ENCODE measurements at places on chromosomes 7 and 10.

- DNase-seq = no peak
Observed at GRCh38 chr10:125155101-125155500, 5.3 kb downstream of the CTBP2 start.

DNA sequence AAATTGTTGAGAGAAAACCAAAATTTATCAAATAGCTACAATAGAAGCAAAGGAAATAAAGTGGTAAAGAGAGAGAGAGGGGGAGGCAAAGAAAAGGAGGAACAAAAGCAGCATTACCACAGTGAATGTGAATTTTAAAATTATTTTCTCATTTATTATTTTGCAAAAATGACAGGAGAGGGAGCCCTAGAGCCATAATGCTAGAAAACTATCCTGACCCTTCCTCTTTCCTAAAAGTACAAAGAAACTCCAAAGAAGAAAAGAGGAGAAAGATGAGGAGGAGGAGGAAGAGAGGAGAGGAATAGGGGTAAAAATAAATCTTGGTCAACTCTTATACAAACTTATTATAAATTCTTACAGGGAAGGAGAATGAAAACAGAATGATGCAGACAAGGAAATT is 921.5 kb downstream of the NRG3 start:
- DNase-seq = no peak

DNA sequence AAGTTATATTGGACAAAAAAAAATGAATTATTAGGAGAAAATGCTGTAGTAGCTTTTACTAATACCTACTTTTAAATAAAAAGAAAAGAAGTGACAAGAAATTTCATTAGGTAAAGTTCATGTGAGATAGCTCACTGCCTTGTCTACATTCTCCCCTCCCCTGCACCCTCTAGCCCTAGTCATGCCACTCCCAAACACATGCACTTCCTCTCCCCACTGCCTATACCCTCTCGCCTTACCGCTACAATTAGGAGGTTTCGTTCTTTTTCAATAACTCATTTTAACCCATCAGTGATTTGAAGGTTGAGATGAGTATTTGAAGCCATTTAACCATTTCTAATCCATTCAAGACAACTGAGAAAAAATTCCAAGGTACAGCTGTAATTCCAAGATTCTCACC is 75.3 kb downstream of the HIBADH start:
- no peak for DNase-seq

DNA sequence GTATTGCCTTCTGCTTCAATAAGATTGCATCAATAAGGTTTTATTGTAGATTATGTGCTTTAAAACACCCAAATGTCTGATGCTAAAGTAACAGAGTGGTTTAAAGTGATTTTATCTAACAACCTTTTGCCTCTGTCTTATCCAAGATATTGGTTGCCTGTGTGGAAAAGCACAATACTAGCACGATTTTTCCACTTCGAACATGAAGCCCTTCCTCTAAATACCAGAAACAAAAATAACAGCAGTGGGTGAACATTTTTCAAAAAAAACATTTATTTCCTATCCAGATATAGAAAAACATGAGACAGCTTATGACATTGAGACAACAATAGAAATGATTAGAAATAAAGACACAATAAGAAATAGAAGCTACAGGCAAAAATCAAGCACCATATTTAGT is 59.5 kb upstream of the MDFIC start:
- no peak for DNase-seq

- no peak for DNase-seq
Observed at GRCh38 chr10:71126432-71126831, 85.9 kb upstream of the UNC5B start.

DNA sequence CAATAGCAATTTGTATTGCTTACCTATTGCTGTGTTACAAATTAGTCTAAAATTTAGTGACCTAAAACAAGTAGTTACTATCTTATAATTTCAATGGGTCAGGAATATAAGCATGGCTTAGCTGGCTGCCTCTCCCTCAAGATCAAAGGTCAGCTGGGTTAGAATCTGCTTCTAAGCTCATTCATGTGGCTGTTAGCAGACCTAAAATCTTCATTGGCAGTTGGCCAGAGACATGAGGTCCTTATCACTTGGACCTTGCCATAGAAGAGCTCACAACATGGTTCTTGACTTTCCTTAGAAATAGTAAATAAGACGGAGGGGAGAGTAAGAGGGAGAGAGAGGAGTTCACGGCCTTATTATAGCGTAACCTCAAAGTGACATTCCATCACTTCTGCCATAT is 468.0 kb downstream of the HTR7 start:
- DNase-seq = no peak

DNA sequence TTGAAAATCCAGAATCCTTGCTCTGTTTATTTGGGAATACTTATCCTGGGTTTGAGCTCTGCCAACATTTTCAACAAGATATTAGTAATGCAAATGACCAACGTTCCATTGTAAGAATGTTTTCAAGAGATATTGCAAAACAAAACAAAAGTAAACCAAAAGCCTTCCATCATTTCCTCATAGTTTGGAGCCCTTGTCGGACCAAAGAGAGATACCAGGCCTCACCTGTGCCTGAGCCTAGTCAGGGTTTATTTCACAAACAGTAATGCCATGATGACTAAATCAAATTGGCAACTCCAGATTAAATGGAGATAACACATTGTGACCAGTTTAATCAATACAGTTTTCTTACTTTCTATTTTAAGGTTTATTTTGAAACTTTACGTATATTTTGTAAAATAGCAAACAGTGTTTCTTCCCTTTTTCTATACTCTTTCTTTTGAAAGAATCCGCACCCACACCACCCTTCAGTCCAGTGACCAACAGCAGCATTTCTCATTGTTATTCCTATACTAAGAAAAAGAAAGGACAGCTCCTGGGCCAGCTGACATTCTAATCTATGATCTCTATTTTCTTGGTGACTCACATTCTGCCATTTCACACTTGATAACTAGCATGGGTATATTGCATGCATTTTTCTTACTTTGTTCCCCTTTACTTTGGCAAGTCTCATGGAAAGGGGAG is 168.5 kb upstream of the MEOX2 start:
- peak; percentile 47 for DNase-seq

DNA sequence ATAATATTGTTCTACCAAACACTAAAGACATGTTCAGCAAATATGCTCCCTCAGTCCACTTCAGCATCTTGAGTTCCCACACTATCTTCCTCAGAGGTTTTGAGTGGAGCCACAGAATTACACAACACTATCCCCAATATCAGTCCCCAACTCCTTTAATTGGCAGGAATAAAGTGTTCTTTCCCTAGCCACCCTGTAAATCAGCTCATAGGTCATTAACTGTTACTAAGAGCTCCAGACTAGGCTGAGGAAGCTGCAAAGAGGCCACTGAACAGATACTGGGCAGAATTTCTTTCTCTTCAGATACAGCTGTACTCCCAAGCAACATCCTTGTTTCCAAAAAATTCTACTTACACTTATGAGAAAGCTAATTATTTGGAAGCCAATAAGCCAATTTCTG is 11.6 kb upstream of the KAT6B start:
- DNase-seq = no peak

DNA sequence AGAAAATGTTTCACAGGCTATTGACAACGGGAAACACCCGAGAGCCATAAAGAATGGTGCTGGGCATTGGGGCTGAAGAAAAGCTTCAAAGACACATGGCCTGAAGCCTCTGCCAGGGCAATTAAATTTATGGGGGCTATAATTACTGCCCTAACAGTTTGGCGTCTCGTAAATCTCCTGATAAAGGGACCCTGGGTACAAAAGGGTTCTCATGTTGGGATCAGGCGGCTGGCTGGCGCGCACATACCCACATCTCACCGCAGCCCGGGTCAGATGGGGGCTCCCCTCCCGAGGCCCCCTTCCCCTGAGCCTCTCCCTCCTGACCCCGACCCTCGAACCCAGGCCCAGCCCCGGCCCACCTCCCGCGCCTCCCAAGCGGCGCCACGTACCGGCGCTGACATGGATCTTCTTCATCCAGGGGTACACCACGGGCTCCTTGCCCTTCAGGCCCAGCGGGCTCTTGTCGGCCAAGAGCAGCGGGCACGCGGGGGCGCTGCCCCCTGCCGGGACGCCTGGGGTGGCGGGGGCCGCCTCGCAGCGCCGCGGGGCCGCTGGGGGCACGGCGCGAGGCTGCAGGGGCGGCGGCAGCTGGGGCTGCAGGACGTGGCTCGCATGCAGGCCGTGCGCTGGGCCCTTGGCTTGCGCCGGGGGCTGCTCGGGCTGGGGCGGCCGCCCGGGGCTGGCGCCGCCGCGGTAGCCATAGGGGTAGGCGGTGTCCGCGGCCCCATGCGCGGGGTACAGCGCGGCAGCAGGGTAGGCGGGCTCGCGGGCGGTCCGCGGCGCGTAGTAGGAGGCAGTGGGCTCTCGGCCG is 623 bp downstream of the HOXA4 start:
- no peak for DNase-seq

DNA sequence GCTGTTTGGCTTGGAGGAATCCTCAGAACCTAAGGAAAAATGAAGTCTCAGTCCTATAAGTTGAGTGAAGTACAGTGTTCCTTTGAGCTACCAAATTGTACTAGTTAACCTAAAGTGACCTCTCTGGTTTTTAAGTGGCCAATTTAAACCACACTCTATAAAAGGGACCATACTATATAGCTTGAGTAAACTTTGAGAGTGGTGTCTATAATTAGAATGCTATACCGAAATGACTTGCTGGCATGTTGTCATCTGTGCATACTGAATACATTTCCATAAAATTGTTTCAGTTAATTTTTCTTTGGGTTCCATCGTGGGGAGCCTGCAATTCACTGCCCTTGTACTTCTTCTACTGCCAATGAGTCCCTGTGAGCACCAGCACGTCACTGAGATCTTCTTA is 151.1 kb downstream of the DKK1 start:
- no peak for DNase-seq

DNA sequence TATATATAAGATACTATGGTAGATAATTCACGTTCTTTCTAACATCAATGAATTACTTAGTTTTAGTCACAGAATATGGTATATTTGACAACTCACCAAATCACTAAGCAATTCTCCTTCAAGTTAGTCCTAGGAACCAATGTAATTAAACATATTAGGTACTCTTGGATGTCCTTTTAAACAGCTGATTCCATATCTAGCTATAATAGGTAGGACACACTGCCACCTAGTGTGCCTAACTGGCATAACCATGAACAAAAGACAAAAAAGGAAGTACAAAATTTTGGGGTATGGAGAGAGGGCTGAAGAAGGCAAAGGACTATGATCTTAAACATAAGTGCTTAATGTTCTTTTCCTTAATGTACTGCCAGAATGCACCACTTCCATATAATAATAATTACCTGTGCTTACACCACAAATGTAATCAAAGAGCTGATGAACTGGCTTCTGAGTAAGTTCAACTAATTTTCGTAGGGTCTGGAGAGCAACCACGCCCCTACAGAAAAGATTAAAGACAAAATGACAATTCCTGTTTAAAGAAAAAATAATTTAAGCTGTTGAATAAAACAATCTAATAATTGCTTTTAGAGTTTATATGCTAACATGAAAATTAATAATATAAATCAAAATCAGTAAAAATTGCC is 28.7 kb downstream of the PNPLA8 start:
- peak; percentile 38 for DNase-seq

- DNase-seq = no peak
Observed at GRCh38 chr10:124428207-124428777, 9.6 kb upstream of the OAT start.

DNA sequence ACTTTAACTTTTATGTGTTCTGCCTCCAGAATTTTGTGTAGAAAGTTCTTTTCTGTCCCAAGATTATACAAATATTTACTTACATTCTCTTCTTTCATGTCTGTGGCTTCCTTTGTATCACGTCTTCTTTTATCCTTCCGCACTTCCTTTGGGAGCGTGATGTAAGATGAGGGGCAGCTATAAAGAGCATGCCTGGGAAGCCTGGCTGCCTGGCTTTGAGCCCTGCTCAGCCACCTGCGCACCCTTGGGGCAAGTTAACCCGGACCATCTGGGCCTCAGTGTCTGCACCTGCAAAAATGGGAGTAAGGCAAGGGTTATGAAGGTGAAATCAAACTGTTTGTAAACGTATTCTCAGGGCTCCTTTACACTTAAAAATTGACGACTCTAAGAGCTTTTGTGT is 25.2 kb downstream of the PALD1 start:
- no peak for DNase-seq

- no peak for DNase-seq
Observed at GRCh38 chr10:89591111-89591795, 53.8 kb downstream of the PANK1 start.

GRCh38 chr10:112985690-112986543 is 35.9 kb downstream of the TCF7L2 start:
- DNase-seq = no peak

GRCh38 chr10:62710182-62710581 is 94.3 kb upstream of the ADO start:
- no peak for DNase-seq

DNA sequence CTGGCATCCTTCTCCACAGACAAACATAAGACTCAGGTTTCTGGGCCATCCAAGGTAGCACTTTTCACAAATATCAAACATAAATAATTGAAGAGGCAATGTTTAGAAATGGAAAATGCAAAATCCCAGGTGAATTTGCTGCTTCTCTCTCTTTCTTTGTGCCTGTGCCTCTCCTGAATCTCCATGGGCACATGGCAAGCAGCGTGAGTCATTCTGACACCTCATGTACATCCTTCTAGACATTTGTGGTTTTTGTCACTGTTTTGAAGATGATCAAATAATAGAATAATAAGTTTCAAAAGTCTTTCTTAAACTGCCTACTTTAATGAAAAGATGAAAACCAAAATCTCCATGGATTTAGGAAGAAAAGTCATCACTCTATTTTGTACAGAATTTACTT is 60.3 kb upstream of the RAB11FIP2 start:
- DNase-seq = no peak

DNA sequence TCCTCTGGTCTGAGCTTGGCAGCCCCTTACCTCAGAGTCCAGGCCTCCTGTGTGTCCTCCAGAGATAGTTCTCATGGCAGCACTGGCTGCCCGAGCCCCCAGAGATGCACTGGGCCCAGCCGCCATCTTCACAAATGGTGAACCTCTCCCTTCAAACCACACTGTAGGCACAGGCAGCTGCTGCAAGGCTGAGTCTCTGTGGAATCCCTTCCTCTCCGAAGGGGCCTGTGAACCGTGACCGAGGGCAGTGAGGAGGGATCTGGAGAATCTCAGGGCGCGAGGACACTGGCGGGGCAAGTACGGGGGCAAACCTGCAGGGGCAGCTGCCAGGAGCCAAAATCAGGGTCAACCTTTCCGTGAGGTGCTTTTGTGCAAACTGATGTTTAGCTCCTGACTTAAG is 69.5 kb upstream of the CFAP46 start:
- no peak for DNase-seq

Measured in Calu3 (cell line).